ENCODE measurements at places on chromosomes 7 and 10.

- DNase-seq = no peak
Measured at GRCh38 chr7:126057979-126058378, 1128.4 kb upstream of the POT1 start.

GRCh38 chr10:4813496-4813895 is 12.5 kb upstream of the AKR1E2 start:
- DNase-seq = no peak

GRCh38 chr10:30877111-30877510 is 154.6 kb downstream of the ZNF438 start:
- no peak for DNase-seq

DNA sequence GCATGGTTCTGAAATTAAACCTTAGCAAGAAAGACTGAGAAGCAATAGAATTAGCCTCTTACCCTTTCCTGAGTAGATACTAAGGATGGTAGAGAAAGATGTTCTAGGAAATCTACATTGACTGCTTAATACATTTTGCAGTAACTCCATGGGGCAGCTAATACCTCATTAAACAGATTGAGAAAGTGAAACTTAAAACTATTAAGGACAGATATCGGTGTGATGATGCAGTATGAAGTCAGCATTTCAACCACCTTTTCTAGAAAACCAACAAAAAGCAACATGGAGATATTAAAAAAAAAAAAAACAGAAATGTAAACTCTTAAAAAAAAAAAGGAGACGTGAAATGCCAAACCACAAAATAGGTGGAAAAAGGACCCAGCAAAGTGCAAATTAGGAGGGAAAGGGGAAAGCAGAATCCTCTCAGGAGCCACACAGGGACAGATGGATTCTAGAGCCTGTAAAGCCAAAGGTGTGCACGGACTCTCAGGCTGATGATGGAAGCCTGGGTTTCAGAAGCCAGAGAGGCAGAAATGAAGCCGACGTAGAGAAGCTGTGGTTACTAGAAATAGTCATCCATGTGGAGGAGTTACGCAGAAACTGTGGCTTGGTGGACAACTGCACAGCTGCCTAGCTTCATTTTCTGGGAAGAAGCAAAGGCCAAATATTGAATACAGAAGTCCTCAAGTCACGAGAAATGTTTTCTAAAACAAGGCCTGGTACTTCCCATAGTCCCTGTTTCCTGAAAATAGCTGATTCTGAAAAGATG is 38.1 kb upstream of the GPR141 start:
- no peak for DNase-seq

DNA sequence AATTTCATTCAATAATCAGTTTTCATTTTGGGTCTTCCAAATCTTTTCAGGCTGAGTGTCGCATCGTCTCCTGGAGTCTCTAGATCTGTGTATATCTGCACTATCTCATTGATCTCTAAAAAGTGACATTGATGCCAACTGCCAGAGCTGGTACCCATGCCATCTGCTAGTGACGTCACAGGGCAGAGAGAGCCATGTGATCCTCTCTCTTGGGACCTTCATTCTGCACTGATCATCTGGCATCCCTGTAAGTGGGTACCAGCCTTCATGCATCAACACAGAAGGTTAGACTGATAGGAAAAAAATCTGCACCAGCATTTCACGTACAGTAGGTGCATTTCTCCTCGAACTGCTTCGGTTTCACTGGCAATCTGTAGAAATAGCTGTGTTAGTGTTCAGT is at the start of gene NEUROD6:
NEUROD6 (minus strand) TSS at position 124 of the 400 bp plus-strand sequence. CDS start 1,458 bp downstream, outside the sequence.
- DNase-seq = no peak

DNA sequence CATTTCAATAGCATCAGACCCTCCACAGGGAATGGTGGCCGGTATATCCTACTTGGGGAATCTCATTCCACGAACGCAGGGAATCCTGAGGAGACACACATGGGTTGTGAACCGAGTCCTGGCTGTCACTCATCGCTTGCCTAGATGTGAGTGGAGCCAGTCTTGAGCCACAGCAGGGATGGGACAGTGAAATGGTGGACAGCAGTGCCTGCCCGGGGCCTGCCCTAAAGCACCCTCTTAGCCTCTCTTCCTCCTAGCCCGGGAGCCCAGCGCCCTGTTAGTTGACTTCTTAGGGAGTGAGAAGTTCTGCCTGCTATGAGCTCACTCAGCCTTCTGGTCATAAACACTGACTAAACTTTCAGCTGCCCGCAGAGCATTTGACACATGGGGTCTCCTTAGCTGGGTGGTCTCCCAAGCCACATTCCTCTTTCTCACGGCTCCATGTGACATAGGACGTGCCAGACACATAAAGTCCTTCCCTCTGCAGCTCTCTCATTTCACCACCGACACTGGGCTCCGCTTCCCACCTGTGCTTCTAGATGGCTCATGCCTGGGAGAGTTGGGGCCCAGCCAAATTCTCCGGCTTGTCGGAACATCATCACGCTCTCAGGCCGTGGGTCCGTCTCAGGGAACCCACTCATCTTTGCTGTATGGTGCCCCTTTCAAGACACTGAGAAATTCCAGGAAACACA is 60.9 kb downstream of the TCERG1L start:
- no peak for DNase-seq

GRCh38 chr10:75098902-75099673 is 12.4 kb upstream of the SAMD8 start:
- DNase-seq = no peak

GRCh38 chr7:16963044-16963443 is 81.3 kb upstream of the AGR3 start:
- no peak for DNase-seq

- no peak for DNase-seq
Measured at GRCh38 chr7:29956487-29956836, 33.1 kb downstream of the SCRN1 start.

DNA sequence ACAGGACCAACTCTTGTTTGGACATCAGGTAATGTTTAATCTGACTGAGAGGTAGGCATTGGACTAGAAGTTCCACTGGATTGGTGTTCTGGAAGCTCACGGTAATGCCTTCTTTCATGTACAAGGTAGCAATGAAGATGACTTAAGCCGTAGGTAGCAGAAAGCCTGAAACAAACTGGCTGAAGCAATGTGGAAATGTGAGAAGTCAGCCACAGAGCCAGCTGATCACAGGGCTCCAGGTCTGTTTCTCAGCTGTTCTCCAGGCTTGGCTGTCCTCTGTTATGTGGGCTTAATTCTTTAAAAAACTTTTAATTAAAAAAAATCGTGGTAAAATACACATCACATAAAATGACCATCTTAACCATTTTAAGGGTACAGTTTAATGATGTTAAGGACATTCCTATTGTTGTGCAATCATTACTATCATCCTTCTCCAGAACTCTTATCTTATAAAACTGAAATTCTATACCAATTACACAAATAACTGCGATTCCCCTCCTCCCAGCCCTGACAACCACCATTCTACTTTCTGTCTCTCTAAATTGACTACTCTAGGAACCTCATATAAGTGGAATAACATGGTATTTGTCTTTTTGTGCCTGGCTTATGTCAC is 101.4 kb upstream of the ZNF32 start:
- no peak for DNase-seq

DNA sequence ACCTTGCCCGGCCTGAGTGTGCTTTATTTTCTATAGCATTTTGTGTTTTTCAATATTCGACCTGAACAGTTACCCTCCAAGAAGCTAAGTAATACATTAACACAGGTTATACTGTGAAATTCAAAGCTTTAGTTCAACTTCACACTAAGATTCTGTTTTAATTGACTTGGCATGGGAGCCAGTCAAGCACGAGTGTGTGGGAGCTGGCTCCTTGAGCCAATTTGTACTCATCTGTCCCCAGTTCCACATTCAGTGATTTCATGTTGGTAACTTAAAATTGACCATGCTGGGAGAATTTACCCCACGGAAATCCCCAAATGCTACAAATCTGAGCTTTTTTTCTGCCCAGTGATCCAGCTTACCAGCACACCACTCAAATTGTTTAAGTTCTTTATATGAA is 20.3 kb downstream of the TSPAN12 start:
- no peak for DNase-seq

- no peak for DNase-seq
Measured at GRCh38 chr7:44959433-44959951, 19.3 kb downstream of the MYO1G start.

DNA sequence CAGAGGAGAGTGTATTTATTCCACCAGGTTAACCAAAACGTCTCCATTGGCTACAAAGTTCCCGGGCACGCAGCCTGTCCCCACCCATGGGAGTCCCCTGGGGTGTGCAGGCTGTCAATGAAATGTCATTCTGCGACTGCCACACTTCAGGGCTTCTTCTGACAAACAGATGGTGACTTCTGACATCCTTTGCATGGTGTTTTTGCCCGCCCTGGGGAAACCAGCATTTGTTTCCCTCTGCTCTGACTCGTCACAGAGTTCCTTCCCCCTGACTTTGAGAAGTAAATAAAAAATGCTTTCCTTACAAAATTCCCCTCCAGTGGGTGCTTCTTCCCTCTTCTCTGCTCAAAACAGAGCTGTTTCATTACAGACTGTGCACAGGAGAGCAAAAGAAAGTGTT is 38.2 kb downstream of the TNS3 start:
- DNase-seq = no peak

DNA sequence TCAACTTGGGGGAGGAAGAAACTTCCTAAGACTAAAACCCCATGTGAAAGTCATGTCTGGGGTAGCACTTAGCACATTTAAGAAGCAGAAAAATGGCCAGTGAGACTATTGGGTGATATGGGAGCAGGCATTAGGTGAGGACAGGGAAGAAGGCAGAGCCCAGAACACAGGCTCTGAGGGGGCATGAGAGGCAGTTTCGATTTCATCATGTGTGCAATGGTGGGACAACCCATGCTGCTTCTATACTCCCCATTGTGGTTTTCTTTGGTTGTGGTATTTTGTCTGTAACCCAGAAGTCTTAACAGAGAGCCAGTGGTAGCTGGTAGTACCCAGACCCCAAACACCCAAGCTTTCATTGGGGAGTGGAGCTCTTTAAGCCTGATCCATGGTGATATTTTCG is 752.0 kb downstream of the GRID1 start:
- no peak for DNase-seq

DNA sequence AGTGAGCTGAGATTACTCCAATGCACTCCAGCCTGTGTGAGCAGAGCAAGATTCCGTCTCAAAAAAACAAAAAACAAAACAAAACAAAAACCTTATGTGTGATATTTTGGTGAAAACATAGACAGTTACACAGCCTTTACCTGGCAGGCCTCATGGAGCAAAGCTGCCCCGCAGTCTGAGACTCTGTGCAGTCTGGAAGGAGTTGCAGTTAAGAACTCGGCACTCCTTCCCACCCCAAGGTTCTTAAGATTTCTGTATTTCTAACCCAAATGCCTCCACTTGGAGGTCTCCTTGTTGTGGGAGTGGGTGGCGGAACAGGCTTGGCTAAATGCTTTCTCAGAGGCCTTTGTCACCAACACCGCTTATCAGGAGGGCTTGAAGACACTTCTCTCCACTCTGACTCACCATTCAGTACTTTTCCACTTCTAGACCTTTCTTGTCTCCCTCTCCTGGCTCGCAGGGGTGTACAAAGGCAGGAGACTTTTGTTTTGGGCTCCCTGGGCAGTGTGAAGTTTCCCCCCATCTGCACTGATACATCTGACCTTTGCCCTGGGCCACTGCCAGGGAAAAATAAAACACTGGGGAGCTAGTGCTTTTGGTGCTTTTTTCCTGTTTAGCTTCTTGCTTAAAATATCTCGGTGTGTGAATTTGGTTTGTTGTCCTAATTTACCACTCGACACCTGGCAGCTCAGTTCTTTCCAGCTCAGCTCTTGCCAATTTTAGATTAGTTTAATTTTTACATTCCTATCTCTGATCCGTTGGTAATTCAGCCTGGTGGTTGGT is 51.3 kb upstream of the MAGI2 start:
- no peak for DNase-seq

DNA sequence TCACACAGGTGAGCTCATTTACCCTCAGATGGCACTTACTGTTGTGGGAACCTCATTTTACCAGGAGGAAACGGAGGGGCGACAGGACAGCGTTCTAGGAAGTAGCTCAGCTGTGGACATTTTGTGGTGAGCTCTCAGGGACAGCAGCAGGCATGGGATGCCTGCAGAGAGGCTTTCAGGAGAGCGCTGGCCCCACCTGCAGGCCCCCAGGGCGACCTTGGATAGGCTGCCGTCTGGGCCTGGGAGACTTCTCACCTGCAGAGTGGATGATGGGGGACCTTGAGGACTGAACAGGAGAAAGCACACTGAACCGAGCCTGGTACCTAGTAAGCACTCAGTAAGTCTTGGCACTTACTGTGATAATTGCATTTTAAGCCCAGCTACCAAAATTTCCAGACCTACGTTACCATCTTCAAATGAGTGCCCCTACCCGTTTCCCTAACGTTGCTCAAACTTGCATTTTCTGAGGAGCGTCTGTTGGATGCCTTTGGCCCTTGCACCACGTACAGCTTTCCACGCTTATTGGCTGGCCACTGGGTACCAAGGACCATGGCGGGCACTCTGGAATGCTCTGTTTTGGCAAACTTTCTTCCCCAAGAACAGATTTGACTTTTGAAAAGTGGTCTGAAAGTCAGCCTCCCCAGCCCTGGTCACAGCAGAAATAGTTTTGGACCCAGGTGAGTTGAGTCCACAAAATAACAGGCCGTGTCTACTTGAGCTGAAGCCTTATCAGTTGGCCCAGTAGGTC is 223.4 kb downstream of the EBF3 start:
- no peak for DNase-seq

DNA sequence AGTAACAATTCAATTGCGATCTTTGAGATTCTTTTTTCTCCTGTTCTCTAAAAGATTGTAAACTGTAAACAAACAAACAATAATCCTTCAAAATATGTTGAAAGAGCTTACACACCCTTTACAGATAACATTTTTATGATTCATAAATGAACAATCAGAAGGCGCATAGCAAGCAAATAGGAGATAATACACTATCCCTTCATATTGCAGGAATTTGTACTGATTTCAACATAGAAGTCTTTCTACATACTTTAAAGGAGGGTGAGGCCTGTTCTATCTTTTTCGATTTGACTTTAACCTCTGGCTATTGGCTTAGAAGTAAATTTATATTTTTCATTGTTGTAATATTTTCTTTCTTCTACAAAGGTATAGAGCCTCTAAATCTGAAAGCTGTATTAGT is 57.2 kb downstream of the TFEC start:
- DNase-seq = no peak

- no peak for DNase-seq
Measured at GRCh38 chr10:69428165-69428564, 11.4 kb upstream of the TACR2 start.

DNA sequence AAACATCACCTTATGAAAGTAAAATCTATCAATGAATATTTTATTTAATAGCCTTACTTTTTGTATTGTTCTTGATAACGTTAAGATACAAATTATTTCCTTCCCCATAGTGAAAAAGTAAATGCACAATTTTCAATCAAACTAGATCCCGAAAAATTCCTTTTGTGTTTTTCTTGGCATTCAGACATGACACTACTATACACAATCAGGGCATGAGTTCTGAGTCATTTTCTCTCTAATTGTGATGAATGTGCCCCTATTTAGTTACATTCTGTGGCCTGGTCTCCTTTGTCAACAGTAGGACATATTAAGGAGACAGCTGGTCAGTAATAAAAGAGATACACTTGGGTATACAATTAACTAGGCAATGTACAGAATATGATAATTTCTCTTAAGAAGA is 19.8 kb downstream of the COL1A2 start:
- no peak for DNase-seq
